ENCODE measurements at places on chromosomes 6 and 20.

DNA sequence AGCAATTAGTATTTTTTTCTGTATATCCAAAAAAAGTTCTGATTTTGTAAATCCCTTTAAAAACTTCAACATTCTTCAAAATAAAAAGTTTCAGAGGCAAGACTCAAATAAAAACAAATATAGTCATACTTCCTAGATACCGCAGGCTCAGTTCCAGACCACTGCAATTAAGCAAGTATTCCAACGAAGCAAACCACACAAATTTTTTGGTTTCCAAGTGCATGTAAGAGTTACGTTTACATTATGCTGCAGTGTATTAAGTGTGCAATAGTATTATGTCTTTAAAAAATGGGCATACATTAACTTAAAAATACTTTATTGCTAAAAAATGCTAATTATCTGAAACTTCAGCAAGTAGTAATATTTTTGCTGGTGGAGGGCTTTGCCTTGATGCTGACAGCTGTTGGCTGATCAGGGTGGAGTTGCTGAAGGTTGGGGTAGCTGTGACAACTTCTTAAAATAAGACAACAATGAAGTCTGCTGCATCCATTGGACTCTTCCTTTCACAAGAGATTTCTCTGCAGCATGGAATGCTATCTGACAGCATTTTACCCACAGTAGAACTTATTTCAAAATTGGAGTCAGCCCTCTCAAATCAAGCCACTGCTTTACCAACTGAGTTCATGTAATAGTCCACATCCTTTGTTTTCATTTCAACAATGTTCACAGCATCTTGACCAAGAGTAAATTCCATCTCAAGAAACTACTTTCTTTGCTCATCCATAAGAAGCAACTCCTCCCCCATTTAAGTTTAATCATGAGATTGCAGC lies 46.0 kb downstream of the PHIP start:
- no peak for DNase-seq

- DNase-seq: no peak
These were observed 47.1 kb upstream of the SLC22A16 start for GRCh38 chr6:110523451-110524021.

- no peak for DNase-seq
These were observed 106.2 kb upstream of the BEND3 start for GRCh38 chr6:107221519-107221918.

- peak; percentile 51 for DNase-seq
These were observed 36.2 kb upstream of the CCDC167 start for GRCh38 chr6:37535759-37536490.

- no peak for DNase-seq
These were observed 23.1 kb downstream of the OR2B6 start for GRCh38 chr6:27980111-27980510.

Data from germinal center (tissue), 1 donor.